Epithelial cell of esophagus (primary cell): ENCODE measurements at places on chromosomes 5 and 9.
A peak's percentile ranks its signal among the peaks of the same experiment; 100 is the strongest.

DNA sequence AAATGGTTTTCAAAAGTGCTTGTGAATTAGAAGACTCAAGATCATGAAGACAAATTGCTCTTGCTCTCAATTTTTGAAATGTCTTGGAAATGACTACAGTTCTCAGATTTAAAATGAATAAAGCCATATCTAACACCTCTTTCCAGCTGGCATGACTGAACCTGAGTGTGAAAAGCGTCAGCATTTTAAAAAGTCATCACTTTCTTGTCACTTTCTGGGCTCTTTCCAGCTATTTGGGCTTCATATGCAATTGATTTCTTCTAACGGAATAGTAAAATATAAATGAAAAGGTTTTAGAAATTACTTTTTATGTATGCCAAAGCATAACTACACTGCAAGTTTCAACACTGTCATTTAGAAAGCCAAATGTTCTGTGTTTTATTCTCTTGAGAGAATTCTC lies 2.3 kb downstream of the GPR21 start:
- no peak for DNase-seq

DNA sequence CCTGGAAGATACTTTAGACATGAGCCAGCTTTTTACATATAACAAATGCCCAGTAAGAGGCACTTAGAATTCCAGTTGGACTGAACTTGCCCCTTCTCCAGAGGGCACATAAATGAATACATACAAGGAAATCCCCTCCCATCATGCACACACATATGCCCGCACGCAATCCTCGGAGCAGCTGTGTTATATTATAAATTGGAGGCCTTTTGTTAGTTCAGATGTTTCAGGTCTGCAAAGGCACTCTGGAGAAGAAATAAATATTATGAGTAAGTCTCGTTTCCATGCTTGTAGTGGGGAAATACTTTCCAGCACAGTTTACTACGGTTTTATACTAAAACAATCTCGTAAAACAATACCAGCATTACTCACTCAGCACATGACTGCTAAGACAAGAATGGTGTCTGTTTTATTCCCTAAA lies 17.6 kb upstream of the MUSK start:
- peak; percentile 29 for DNase-seq

- no peak for DNase-seq
Observed at GRCh38 chr9:70880535-70880934, 240.9 kb downstream of the TRPM3 start.

DNA sequence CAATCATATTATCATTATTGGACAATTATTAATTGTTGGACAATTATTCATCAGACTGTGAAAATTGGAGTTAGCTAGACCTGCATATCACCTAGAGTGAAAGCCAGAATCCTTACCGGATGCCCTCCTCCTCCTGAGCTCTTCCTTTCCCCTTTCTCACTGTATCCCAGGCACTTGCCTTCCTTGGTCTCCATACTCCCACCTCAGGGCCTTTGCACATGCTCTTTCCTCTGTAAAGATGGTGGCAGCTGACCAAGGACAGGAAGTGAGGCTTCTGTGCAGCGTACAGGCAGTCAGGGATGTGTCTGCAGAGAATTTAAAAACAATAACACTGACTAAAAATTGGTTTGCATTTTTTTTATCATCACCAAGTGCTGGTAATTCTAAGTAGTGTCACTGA lies 15.5 kb upstream of the FAM193B start:
- DNase-seq = no peak

- peak; percentile 99 for DNase-seq
Observed at GRCh38 chr9:129910628-129911567, 75.6 kb downstream of the USP20 start.

DNA sequence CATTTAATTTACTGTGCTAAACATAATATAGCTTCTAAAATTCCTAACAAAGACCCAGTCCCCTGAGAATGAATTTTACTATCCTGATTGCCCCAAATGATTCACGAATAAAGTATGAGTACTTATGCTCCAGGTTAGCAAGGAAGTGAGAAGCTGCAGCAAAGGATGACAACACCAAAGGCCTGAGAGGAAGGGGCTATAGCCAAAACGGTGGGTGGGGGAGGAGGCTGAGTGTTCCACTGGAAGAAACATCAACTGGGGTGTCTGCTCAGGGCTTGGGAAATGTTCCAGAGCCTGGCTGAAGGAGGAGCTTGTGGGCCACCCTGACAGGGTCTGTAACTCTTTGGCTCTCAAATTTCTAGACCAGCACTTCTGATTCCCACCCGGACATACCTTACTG lies 157.3 kb downstream of the ADAMTS12 start:
- DNase-seq = no peak

DNA sequence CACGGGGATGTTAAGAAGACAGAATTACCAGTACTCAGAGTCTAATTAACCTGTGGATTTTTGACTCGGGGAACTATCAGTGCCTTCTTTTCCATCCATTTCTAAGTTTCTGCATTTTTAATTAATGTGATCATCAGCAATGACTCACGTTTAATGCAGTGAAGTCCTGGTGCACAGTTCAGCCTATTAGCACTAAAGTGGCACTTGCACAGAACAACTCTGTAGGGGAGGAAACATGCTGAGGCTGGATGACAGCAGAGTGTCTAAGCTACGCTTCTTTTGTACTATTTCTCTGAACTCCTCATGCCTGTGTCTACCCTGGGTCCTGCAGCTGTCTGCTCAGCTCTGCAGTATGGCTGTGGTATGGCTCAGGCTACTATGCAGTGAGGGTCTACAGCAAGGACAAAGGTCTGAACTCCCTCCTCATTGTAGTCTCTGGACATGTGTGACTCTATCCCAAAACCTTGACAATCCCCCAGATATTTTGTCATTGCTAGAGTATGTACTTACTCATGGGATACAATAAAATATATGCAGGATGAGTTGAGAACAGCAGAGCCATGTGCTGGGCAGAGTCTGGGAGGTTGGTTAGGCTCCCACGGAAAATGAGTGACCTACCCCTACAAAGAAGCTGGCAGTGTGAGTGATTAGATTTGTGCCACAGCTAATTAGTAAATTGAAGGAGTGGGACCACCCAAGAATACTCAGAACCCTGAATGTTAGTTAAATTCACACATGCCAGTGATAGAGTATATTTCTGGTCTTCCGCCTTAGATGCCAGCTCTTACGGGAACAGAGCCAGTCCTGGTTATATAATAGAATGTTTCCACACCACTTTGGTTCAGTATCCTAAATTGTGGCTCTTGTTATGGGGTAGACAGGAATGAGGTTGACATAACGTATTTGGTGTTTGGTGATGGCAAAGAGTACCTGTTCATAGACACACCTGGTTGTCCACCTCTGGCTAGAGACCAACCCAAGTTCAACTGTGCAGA lies 148.0 kb downstream of the GHR start:
- DNase-seq = peak; percentile 59

DNA sequence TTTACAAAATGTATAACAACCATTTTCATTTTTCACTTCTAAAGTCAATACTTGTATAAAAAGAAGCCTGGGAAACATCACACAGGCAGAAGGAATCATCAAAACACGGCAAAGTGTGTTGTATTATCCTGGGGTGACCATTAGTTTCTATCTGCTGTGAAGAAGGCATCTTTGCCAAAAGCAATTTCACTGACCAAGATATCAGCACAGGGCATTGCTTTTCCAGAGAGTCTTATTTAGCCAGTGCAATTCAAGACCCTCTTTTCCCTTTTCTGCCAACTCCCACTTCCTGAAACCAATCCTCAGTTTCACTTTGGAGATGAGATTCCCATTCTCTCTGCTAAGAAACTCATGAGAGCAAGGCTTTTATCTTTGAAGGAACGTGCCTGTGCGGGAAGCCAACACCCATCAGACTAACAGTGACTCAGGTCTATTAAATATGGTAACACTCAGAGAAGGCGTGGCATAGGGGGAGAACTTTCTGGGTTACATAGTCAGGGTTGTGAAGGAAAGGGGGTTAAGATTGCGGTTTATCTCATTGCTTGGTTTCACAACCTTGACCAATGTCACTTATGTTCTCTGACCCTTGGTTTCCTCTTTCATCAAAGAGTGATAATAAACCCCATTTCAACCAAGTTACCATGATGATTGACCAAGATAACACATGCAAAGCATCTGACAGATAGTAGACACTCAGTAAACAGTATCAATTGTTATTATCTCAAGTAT lies 666.9 kb upstream of the KLF4 start:
- peak; percentile 81 for DNase-seq

- DNase-seq = no peak
Observed at GRCh38 chr9:25814023-25814422, 135.8 kb upstream of the TUSC1 start.

GRCh38 chr5:170626507-170627150 lies 122.8 kb downstream of the KCNIP1 start:
- DNase-seq = no peak

GRCh38 chr9:125444166-125444565 lies 182.5 kb downstream of the GAPVD1 start:
- DNase-seq = no peak

GRCh38 chr5:178387061-178387855 lies 154.7 kb upstream of the PHYKPL start:
- DNase-seq = no peak

- peak; percentile 68 for DNase-seq
Observed at GRCh38 chr5:122195802-122196394, 66.6 kb downstream of the ZNF474 start.

DNA sequence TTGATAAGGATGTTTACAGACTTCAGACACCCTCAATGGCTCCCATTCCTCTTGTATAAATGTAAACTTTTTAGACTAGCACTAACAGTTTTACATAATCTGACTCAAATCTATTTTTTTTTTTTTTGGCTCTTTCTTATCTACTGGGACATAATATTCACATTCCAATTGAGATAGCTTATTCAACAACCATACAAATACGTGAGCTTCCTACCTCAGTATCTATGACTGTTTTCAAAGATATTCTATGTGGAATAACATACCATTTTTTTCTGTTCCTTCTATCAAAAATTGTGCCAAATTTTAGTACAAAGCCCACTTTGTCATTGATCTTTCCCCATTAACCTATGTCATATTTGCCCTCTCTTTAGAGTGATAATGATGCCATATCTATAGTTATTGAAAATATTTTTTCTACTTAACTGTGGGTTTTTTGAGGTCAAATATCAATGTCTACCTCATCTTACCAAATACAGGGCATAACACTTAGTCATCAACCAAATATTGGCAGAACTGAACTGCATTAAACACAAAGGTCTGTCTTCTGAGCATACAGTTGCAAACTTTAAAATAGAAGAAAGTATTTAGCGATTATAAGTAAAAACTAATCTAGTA lies 482.6 kb downstream of the PTPRD start:
- no peak for DNase-seq
